ENCODE measurements at places on chromosomes 1 and 21.

- DNase-seq: peak; percentile 17
Measured at GRCh38 chr21:36630485-36631206, 68.3 kb upstream of the SIM2 start.

DNA sequence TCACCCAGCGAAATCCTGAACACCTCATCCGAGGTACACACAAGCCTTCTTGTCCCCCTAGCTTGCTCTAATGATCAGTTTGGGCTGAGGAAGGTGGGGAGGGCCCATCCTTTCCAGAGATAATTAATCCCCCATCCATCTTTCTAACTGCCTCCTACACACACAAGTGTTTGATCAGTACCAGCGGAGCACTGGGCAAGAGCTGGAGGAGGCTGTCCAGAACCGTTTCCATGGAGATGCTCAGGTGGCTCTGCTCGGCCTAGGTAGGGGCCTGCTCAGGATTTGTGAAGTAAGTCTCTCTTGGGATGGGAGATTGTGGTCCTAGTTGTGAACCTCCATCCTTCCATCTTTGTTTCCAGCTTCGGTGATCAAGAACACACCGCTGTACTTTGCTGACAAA lies 5.8 kb downstream of the ANXA9 start:
- no peak for DNase-seq

GRCh38 chr1:1245817-1246576 lies 525 bp downstream of the C1QTNF12 start:
- no peak for DNase-seq

DNA sequence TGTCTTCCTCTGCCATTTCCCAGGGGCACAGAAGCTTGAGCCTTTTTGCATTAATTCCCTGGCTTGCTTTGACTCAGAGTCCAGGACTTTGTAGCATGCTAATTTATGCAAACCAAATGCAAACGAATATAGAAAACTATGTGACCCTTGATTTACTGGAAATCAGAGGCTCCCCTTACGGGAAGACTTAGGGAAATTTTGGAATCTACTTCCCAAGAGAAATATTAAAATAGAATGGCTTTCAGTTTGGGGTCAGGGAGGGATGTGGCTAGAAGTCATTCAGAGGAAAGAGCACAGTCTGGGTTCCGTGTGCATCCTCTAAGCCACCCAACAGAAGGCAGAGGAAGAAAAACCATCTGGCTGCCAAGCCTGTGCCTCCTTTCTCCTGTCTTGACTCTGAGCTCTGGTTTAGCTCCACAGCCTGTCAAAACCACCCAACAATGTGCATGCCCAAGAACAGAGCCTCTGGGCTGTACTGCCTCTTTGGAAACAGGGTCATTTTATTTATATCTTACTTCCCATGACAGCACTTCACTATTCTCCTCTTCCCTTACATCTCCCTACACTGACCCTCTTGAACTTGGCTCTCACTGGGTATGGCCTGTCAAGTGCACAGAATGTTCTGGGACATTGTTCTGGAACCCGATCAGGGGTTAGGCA lies 30.1 kb downstream of the ATF3 start:
- no peak for DNase-seq

- peak; percentile 82 for DNase-seq
Measured at GRCh38 chr1:7783178-7783711, 846 bp upstream of the PER3 start.

DNA sequence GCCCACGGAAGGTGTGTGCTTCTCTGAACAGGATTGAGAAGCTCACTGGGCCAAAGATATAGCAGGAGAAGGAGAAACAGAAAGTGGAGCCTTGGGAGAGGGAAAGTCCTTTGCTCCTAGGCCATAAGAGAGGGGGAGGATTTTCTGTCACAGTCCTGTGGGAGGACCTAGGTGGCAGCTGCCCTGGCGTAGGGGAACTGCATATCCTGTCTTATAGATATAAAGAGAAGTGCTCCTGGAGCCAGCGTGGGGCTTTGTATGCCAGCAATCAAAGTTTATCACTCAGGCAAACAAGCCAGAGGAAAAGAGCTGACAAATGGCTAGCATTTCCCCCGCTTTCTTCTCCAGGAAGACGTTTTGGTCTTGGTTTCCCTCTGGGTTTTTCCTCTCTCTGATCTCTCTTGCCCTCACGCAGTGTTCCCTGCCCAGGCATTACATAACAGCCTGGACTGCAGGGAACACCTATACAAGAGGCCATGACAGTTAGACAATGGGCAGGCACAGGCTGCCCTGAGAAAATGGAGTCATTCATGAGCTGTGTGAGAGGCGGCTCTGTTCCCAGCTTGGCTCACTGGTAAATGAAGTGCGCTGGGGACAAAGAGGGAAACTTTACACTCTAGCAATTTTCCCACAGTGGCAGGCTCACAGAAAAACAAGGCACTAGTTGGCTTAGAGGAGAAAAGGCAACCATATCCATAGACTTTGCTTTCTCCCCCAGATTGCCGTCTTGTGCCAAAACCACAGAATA lies 52.5 kb upstream of the ZNF648 start:
- no peak for DNase-seq

- DNase-seq: no peak
Measured at GRCh38 chr1:170670802-170671628, 7.1 kb downstream of the PRRX1 start.

GRCh38 chr1:35143737-35144508 lies 49.0 kb downstream of the SFPQ start:
- no peak for DNase-seq

DNA sequence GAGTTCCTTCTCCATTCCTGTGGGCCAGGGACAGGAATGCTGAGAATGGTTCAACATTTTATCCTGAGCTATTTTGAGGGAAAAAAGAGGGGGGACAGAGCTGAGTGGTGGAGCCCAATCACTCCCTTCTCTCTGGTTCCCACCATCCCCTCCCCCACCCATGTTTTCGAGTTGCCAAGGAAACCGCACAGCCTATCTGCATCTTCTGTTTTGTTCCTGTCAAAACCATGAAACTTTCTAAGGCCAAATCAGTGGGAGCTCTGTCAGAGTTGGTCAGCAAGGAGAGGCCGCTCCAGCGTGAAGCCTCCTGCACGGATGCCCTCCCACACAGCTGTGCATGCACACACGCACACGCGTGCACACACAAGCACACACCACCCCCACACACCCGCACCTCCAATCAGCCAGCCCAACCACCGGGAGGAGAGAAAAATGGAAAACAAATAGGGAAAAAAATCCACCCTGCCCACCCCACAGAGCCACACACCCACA lies 54.5 kb upstream of the ATP2B4 start:
- DNase-seq: no peak

DNA sequence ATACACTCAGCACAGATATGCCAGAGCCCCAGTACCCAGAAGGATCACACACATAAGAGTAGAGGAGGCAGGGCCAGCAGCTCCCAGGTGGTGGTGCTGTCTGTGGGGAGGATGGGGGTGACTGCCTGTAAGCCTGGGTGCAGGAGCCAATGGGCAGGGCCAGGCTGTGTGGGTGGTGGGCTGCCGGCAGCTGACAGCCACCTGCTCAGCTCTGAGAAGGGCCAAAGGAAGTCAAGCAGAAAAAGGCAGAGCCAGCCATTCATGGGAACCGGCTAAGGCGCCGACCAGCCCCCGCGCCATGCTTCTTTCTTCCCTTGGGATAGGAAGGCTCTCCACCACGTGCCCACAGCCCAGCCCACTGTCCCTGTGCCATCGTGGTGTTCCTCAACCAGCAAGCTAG lies 14.1 kb downstream of the PIK3C2B start:
- DNase-seq: no peak

- DNase-seq: no peak
Measured at GRCh38 chr1:209886219-209886536, 51.8 kb upstream of the SYT14 start.

- no peak for DNase-seq
Measured at GRCh38 chr1:226095286-226095685, 32.8 kb downstream of the H3-3A start.

GRCh38 chr1:160499631-160500030 lies 23.4 kb downstream of the SLAMF6 start:
- DNase-seq: no peak

GRCh38 chr1:158087320-158087927 lies 93.3 kb upstream of the CD1D start:
- peak; percentile 73 for DNase-seq

GRCh38 chr1:68916221-68916902 lies 419.5 kb upstream of the DEPDC1 start:
- peak; percentile 46 for DNase-seq

DNA sequence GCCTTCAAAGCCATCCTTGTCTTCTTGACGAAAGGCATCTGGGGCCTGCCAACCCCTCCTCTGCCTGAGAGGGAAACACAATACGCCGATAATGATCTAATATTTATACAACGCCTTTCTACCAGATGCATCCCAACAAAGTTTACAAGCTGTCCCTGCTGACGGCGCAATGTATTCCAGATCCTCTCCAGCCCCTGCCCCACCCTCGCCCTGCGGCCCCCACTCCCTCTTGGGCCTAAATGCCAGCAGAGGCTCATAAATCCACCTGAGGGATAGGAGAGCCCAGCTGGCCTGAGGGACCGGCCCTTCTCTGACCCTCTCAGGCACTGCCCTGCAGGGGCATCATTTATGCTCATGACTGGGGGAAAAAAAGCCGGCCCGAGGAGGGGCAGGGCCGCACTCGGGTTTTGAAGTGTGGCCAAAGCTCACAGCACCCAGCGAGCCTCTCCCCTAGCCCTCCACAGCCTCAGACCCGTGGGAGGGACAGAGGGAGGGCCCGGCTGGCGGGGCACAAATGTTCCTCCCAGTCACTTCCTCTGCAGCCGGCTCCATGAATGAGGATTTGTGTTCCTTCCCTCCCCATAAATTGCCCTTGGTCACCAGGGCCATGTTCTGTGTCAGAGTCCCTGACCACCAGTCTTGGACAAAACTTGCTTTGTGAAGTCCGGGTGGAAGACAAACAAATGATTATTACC lies 140.3 kb downstream of the FOXD2 start:
- peak; percentile 73 for DNase-seq

DNA sequence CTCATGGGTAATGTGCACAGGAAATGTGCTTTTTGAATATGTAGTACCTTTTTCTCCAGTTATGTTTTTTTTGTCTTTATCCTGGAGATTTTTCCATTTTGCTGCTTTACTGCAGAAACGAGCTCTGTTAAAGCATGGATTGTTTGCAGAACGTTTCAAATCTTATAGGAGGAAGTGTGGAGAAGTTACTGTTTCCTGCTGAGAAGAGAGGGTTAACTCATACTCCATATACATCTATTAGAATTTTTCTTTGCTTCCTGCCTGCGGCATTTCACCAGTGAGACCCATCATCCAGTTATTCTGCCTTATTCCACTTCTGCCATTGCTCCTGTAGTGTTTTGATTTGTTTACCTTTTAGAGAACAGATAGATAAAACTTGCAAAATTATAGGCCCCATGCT lies 2.0 kb downstream of the RPRD2 start:
- no peak for DNase-seq

- no peak for DNase-seq
Measured at GRCh38 chr1:58570817-58571216, 6.2 kb downstream of the TACSTD2 start.

- DNase-seq: peak; percentile 22
Measured at GRCh38 chr1:200290010-200290685, 119.7 kb downstream of the ZNF281 start.

- no peak for DNase-seq
Measured at GRCh38 chr21:41481191-41481590, 26.8 kb downstream of the TMPRSS2 start.

- no peak for DNase-seq
Measured at GRCh38 chr1:190067592-190067991, 410.1 kb downstream of the BRINP3 start.

- DNase-seq: no peak
Measured at GRCh38 chr21:43918385-43918947, 53.4 kb downstream of the AGPAT3 start.

- DNase-seq: no peak
Measured at GRCh38 chr1:21852282-21853130, 40.4 kb downstream of the LDLRAD2 start.

- DNase-seq: no peak
Measured at GRCh38 chr21:34838956-34839820, 170.4 kb downstream of the CLIC6 start.

GRCh38 chr1:111212634-111213335 lies 12.3 kb upstream of the DENND2D start:
- DNase-seq: no peak

GRCh38 chr1:12348113-12348512 lies 118.3 kb downstream of the VPS13D start:
- no peak for DNase-seq

DNA sequence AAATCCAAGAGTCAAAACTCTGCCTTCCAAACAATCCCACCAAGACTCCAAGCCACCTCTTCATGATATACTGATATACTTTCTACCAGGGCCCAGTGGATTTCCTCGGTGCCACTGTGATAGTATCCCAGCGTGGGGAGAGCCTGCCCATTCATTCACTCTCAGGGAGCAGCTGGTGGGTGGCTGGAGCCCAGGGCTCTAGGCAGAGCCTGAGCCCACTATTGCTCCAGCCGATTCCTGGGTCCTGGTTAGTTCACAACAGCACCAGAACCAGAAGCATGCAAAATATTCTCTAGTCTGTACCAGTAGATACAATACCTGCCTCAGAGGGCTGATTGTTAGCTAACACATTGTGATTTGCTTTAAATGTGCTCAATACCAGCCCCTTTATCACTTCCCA lies 831 bp downstream of the CSRP1 start:
- DNase-seq: no peak

DNA sequence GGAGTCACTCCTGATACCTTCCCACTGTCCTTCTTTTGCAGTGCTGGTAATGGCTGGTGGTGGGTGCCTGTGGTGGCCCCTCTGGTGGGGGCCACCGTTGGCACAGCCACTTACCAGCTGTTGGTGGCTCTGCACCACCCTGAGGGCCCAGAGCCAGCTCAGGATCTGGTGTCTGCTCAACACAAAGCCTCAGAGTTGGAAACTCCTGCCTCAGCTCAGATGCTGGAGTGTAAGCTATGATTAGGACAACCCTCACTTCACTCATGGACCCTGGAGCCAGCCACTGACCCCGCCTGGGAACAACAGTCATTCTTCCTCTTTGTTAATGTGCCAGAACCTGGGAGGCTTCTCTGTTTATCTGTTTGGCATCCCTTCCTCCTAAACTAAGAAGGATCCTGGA lies 1.1 kb upstream of the ATP8B2 start:
- no peak for DNase-seq

- DNase-seq: peak; percentile 78
Measured at GRCh38 chr1:7975212-7975865, 13.8 kb downstream of the PARK7 start.

DNA sequence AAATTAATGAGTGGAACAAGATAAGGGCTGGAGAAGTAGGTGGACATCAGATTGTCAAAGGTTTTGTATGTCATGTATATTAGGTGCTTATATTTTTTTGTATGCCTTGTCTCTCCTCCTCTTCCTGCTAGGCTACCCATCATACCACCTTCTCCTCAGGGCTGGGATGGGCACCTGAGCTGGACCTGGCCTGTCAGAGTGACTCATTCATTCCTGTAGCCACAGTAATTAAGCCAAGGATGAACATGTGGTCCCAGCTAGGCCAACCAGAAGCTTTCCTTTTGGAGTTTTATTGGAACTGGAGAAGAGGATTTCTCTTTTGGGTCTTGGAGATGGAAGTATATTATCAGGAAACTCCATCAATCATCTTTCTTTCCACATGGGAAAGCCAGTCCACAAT lies 21.2 kb downstream of the PTGS2 start:
- no peak for DNase-seq

- DNase-seq: no peak
Measured at GRCh38 chr21:45861156-45861870, 120.3 kb upstream of the COL6A1 start.

- no peak for DNase-seq
Measured at GRCh38 chr21:44527156-44527982, 12.6 kb downstream of the KRTAP10-1 start.

GRCh38 chr1:218900615-218901014 lies 273.1 kb upstream of the LYPLAL1 start:
- DNase-seq: no peak

Data from urothelium cell line (cell line).